Activated CD4-positive, alpha-beta T cell treated with anti-CD3 and anti-CD28 coated beads, Interleukin-2, amount 50 U/mL, for 48 hours (primary cell): ENCODE measurements at places on chromosomes 4 and X.

DNA sequence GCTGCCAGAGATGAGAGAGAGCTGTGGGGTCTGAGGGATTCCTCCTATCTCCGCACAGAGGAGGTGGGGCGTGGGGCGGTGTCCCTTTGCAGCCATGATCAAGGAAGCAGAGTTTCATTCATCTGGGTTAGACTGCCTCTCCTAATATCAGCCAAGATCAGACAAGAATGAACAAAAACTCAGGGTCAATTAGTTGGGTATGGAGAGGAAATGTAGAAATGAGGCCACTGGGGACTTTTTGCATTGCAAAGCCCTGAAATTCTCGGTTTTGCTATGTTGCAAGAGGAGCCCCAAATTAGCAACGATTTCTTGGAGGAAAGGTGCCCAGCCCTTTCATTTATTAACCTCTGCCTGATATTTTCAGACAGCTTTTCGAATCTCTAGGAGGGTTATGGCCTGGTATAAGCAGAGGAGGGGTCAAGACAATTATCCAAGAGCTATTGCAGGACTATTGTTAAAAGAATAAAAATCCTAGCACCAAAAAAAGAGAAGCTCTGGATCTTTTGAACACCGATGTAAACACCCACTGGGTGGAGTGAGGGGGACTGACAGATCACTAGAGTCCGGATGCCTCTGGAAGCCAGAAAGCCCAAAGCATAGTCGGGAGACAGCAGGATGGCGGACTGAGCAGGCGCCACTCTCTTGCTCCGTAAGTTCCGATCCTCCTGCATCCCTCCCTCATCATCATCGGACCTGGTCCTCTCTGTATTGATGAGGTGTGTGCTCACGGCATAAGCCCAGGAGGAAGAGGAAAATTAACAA is 34.4 kb upstream of the ACSL1 start:
- no peak for DNase-seq

GRCh38 chrX:106734827-106735226 is 8.3 kb downstream of the RNF128 start:
- DNase-seq: no peak

DNA sequence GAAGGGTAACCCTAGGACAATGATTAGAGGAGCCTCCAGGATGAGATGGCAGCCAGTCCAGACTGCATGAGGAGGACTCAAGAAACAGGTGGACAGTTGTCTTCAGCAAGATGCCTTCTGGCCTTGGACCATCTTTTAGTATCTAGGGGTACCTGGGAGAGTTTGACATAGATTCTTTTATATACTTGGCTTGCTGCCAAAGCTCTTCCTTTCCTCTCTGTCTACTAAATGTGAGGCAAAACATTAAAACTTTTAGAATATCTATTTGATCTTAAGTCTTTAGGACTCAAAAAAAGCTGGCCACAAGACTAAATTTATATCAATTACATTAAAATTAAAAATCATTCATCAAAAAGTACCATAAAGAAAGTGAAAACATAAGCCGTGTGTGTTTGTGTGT is 18.6 kb upstream of the NKX3-2 start:
- no peak for DNase-seq

- DNase-seq: no peak
Measured at GRCh38 chr4:150231107-150231770, 153.0 kb downstream of the DCLK2 start.

- no peak for DNase-seq
Measured at GRCh38 chr4:167282171-167282864, 48.0 kb upstream of the SPOCK3 start.

GRCh38 chrX:20313899-20314298 is 47.2 kb upstream of the RPS6KA3 start:
- no peak for DNase-seq

GRCh38 chr4:155140889-155141288 is 67.5 kb upstream of the NPY2R start:
- no peak for DNase-seq

DNA sequence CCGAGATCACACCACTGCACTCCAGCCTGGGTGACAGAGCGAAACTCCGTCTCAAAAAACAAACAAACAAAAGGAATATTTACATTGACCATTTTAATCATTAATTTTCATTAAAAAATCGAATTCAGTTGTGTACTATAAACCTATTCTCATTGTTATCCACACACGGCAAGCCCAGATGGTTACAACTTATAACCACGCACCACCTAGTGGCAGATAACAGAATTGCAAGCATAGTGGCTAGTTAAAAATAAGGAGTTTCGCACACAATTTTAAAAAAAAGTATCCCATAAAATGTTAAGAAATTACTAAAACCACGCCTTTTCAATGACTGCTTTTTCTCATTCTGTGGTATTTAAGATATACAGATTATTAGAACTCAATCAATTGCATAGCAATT is 25.4 kb downstream of the MBNL3 start:
- peak; percentile 8 for DNase-seq

DNA sequence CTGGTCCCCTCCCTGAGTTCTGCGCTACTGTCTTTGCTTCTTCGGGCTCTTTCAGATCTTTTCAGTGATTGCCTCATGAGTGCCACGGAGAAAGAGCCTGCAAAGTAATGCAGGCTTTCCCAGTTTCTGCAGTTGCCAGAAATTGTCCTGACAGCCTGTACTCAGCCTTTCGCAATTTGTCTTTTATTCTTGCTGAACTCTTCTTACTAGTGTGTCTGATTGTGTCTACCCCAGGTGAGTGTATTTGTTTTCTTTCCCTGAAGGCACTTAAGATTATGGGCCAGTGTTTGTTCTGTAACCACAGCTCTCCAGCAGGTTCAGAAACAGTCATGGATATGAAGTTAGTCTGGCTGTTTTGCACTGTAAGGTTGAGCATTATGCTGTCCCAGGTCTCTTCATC is 47.1 kb downstream of the FAM193A start:
- no peak for DNase-seq

GRCh38 chr4:8568068-8568668 is 12.0 kb upstream of the GPR78 start:
- DNase-seq: no peak

DNA sequence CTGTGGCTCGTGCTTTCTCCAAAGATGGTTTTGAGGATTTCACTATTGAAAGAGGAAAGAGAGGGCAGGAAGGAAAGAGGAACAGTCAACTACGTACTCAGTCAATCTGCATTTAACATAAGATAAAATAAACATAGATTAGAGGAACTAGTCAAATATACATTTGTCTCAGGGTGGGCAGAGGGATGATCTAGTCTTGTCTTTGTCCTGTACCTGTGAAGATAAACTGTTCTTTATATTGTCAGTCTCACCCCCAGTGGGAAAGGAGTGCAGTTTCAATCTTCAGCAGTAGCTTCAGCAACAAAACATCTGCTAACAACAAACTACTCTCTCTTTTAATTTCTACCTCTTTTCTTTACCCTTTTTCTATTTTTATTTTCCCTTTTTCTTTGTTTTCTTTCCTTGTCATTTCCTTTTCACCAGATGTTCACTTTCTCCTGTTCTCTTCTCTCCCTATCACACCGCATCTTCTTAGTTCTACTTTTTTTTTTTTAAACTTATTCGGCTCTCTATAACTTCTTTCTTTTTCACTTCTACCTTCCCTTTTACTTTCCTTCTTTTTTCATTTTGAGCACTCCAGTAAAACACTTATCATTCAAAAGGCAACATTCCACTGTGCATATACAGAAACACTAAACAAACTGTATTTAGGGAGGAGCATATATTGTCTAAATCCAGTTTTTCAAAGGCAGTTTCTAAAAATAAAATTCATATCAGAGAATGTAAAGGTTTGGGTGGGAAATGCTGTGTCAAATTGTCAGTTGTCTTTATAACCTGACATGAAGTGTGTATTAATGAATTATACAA is 51.4 kb upstream of the GUCY1A1 start:
- DNase-seq: no peak

- DNase-seq: no peak
Measured at GRCh38 chr4:23327120-23327519, 562.7 kb downstream of the PPARGC1A start.

DNA sequence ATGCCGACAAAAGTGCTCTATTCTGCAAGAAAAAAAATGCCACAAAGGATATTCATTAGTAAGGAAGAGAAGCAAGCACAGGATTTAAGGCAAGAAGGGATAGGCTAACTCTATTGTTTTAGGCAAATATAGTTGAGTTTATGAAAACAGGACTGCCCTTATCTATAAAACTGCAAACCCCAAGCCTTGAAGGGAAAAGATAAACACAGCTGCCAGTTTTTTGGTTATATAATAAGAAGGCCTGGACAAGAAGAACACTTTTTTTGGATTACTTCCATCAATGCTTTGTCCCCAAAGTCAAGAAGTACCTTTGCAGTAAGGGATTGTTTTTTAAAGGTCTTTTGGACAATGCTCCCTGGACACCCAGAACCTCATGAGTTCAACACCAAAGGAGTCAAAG is 45.4 kb upstream of the WWC2 start:
- no peak for DNase-seq

GRCh38 chr4:106092361-106093040 is 197.2 kb downstream of the NPNT start:
- no peak for DNase-seq

DNA sequence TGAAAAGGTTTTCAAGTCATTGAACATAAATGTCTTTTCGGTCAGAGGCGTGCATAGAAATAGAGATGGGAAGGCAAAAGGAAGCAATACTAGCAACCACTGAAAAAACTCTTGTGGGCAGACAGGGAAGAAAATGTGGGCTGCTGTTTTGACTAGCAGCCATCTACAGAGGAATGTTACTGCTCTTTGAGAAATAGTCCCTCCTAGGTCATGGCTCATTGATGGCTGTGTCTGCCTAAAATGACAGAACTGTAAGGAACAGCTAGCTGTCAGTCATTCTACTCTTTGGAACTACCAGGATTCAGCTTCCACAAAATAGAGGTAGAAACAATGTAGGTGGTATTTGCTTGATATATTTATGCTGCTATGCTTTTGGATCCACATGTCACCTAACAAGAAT is 26.9 kb upstream of the TMPRSS11B start:
- no peak for DNase-seq

DNA sequence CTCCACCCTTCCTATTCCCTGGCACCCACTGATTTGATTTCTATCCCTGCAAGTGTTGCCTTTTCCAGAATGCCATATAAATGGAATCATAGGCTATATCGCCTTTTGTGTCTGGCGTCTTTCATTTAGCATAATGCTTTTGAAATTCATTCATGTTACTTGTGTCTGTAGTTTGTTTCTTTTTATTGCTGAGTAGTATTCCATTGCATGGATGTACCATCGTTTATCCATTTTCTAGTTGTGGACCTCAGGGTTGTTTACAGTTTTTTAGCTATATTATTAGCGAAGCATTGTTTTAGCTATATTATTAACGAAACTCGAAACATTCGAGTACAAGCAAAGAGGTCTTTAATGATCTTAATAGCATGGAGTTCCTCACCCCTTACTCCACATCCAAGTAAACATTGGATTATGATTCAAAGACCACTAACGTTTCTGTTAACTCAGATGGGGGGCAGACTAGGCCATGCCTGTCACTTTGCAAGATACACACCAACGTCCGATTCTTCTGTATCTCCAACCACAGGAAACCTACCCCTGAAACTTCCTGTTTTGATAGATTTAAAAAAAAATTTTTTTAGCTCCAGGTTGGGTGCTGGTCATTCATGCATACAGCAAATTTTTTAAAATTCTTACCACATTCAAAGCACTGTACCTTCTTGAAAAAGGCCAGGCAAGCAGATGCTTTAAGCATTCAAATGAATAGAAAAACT is 1.1 kb downstream of the DCK start:
- DNase-seq: no peak

DNA sequence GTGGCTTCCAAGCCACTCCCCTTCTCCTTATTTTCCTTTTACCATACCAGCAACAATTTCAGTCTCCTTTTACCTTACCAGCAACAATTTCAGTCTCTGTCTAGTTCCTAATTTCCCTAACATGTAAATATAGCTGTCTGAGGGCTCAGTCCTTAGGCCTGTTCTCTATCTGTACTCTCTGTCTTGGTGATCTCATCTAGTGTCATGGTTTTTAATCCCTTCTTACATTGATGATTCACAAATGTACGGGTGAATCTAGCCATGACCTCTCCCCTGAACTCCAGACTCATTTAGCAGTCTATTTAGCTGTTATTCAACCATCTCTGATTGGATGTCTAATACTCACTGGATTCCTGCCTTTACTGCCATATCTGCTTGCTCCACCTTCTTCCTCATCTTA is 7.2 kb downstream of the IL15 start:
- no peak for DNase-seq

- DNase-seq: no peak
Measured at GRCh38 chr4:136741468-136741867, 790.8 kb downstream of the PCDH18 start.

DNA sequence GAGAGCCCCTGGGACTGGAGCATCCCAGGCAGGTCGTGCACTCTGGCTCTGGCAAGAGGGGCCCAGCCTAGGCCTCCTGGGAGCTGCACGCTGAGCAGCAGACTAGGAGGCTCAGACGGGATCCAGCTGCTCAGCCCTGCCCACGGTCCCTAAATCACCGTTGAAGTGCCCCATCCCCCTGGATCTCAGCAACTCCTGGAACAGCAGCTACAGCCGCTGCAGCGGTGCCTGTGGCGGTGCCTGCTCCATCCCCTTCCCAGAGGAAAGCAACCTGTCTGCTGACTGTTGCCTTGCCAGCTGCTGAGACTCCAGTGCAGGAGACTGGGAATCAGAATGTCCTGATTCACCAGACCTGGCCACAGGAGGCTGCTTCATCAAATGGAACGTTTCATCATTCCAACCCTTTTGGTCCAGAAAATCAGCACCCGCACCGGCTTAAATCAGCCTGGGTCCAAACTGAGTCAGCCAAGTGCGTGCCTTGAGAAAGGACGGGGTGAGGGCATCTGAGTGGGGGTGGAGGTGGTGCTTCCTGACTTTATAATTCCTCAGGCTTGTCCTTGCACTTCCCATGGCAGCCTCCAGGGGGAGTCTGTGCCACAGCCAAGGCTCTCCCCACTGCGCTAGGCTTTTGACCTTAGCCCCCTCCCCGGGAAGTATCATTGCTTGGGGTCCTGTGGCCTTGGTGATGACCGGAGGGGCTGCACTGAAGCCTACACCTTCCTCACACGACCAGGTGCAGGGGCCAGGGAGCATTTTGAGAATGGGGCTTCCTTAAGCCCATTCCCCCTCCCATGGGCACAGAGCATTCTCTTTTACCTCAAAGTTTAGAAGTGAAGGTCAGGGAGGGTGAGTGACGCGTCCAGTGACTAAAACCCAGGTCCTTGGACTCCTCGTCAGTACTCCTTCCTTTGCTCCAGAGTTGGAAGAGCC is 6.5 kb downstream of the ZNF185 start:
- DNase-seq: peak; percentile 43

- no peak for DNase-seq
Measured at GRCh38 chr4:147863111-147863747, 131.3 kb downstream of the ARHGAP10 start.

GRCh38 chrX:133323431-133323830 is 91.9 kb downstream of the GPC4 start:
- DNase-seq: no peak

GRCh38 chrX:23046443-23046842 is 46.7 kb downstream of the DDX53 start:
- no peak for DNase-seq

DNA sequence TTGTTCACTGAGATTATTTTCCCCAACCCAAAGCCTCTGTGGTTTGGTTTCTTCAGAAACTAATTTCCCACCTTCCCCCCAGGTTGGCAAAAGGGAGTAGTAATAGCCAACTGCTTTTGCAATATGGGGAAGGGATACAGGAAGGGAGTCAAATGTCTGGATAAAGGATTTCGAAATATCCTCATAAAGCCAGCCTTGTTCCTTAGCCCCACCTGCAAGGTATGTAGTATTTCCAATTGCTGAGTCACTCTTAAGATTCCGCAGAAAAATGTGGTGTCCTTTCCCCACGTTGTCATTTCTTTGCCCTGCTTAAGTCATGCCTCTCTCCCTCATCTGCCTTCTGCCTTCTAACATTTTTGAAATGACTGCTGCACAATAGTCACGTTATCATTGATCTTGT is 138.8 kb upstream of the DCAF8L1 start:
- no peak for DNase-seq

GRCh38 chr4:18536428-18536827 is 514.9 kb upstream of the LCORL start:
- no peak for DNase-seq
